ENCODE measurements at places on chromosomes 2 and 18.

GRCh38 chr2:21022792-21023367, 21.0 kb downstream of the APOB start:
- DNase-seq: no peak

- DNase-seq: no peak
Observed at GRCh38 chr2:7952046-7952745, 729.7 kb upstream of the ID2 start.

DNA sequence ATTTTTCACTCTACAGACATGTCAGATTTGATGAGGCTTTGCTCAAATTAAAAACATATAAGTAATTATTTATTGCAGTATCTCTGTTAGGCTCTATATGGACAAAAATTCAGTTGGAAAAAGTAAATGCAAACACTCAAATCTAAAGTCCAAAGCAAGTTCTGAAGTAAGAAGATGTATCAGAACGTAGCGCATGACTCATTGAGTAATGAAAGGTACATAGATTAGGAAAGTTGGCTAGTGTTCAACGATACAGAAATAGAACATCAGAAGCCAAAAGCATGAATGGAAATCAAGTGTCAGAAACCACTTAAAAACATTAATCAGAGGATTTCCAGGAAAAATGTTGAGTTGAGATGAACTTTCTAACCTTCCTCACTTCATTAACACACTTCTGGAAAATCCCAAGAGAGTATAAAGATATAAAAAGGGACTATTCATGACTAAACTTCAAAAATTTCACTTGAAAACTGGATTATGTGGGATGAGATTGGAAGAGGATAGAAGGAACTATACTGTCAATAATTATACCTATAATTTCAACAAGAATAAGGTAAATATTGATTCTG, 494.1 kb downstream of the LRRTM4 start:
- DNase-seq: no peak

DNA sequence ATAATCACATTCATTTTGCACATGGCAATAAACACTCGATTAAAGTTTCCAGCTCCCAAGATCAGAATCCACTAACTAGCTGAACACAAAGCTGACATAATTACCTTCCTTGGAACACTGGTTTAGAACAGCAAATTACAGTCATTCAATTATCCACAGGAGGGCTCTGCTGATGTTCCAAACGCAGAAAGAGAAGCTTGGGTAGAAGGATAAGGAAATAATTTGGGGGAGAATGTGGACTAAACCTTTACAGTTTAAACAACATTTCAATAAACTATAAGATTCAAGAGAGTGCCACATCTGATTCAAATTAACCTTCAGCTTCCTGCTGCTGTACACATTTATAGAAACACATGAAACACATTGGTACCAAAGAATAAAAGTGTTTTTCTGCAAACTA, 67.8 kb upstream of the ARL4C start:
- peak; percentile 75 for DNase-seq

GRCh38 chr2:125330133-125330532, 1305.0 kb downstream of the CNTNAP5 start:
- no peak for DNase-seq

DNA sequence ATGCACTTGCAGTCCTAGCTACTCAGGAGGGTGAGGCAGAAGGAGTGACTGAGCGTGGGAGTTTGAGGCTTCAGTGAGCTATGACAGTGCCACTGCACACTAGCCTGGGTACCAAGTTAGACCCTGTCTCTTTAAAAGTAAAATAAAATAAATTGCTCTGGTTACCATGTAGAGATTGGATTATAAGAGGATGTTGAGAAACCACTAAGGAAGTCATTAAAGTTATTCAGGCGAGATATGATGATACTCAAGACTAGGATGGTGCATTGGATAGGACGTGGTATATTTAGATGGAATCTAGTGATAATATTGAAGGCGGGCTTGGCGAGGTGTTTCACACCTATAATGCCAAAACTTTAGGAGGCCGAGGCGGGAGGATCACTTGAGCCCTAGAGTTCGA, 50.6 kb downstream of the BMPR2 start:
- no peak for DNase-seq

GRCh38 chr2:209771474-209772289, at the start of gene UNC80:
TSS of gene UNC80 (plus strand) at chr2:209771832. CDS start at chr2:209772073, 241 bp downstream.
- DNase-seq: no peak

GRCh38 chr2:188292348-188293239, 920 bp downstream of the GULP1 start:
- DNase-seq: no peak

DNA sequence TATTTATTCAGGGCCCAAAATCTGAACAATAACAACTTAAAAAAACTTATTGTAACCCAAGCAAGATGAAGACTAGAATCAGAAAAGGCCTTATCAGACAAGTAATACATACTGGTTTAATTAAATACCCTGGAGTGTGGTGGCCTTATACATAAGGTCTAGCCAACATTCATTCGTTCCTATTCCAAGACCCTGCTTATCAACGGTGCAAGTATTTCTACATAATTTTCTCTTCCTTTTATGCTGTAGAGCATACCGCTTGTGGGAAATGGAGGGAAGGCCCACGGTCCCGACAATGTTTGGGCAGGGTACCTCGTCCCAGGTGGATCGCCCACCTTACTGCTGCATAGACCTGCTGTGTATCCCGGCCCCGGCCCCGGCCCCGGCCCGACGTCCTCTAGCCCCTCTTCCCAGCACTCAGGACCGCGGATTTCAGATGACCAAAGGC, 708 bp downstream of the ZNF24 start:
- DNase-seq: no peak

DNA sequence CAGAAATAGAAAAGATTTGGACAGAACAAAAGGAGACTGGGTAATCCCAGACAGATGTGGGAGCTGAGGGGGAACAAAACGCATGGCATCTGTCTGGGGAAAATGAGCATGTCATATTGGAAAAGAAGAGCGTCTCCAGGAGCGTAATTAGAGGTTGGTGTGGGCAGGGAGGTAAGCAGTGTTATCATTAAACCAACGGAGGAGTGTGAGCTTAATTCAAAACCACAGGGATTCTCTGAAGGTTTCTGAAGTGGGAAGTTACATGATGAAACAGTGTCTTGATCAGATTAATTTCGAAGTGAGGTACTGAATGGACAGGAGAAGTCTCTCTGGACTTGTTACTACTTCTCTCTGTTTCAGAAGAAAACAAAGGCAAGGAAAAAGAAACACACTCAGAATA, 53.3 kb downstream of the DTNB start:
- DNase-seq: no peak

DNA sequence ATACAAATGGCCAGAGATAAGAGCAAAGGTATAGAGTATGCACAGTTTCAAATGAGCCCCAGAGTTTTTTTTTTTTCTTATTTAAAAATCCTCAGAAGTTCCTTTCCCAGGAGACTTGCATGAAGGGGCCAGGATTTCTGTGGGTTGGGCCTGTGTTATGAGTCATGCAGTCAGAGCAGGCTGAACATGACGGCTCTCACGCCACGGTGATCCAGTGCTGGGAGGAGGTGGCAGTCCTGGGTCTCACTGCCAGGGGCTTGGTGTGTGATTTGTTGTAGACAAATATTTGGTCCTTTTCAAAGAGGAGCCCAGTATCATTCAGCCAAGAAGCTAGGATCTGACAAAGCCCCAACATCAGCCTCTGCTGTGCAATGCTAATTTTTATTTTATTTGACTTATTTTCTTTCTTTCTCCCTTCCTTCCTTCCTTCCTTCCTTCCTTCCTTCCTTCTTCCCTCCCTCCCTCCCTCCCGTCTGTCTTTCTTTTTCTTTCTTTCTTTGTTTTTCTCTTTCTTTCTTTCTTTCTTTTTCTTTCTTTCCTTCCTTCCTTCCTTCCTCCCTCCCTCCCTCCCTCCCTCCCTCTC, 10.4 kb upstream of the KCNE4 start:
- DNase-seq: no peak

DNA sequence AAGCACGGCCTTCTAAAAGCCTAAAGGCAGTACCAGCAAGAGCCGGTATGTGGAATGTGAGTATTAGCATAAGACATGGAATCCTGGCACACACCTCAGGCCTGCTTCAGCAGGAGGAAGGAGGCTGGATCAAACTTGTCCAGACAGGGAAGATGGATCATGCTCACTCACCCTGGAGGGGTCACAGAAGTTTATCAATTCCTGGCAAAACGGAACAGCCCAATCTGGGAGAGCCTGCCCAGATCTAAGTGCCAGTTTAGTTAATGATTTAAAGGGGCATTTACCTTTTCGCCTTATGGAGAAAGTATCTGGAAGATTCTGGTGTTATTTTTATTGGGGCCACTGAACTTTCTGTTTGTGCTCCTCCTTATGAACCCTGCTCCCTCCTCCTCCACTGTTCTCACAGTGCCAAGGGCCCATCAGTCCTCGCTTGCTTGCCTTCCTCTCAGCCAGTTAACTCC, 58.3 kb upstream of the NFE2L2 start:
- no peak for DNase-seq

- no peak for DNase-seq
Observed at GRCh38 chr2:28423856-28424605, 31.4 kb downstream of the FOSL2 start.

DNA sequence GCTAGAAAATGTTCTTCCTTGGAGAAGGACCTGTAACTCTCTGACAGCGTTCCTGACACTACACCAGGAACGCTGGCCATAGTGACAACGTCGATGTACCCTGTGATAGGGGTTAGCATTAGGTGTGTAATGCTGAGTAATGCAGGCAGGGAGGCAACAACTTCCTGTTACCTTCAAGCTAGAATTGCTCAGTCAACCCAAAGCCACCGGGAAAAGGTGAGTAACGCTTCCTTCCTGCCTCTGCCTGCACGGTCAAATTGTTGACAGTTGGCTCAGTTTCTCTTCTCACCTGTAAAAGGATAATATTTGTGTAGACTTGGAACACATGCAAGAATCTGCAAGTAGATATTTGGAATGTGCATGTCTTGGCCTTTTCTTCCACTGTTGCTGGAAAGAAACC, 12.7 kb downstream of the FAM110C start:
- DNase-seq: no peak

DNA sequence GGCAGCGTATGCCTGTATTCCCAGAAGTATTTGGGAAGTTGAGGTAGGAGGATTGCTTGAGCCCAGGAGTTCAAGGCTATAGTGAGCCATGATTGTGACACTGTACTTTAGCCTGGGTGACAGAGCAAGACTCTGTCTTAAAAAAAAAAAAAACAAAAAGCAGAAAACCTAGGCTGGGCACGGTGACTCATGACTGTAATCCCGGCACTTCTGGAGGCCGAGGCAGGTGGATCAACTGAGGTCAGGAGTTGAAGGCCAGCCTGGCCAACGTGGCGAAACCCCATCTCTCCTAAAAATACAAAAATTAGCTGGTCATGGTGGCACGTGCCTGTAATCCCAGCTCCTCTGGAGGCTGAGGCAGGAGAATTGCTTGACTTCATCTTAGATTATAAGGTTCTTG, 46.4 kb downstream of the MTA3 start:
- no peak for DNase-seq

DNA sequence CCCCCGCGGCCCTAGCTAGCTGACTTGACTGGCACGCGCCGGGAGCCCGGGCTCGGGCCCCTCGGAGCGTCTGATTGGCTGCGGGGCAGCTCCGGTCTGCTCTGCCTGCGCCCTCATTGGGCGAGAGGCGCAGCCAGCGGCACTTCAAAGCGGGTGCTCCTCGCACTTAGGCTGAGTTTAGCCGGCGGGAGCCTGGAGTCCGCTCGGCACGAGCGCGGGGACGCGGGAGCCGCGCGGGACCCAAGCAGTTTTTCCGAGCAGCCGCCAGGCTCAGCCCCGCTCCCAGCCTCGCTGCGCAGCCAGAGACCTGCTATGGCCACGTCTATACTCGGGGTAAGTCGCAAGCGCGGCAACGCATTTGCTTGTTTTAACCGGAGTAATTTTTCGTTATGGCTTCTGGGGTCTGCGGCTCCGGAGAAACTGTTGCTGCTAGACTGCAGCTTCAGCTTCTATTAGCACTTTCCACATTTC, at the start of gene SP9:
Gene SP9, plus strand, starts transcription at position 174 of the 471 bp plus-strand sequence. Its CDS starts 139 bp downstream, at position 313.
- DNase-seq: no peak

DNA sequence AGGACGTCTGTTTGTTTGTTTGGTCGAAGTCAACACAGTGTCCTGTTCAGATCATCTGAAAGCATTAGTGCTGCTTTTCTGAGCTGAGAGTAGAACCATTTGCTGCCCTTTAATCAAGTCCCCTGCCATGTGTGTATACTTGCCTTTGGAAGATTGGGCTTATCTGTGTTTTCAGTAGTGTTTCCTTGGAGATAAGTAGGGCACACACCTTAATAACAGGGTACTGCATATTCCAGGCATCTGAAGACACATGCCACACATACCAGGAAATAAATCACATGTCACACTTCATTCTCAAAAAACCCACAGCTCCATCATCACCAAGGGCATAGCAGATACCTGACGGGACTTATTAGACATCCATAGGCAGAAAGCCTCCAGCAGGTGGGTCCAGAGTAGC, 157.4 kb downstream of the SOX11 start:
- DNase-seq: no peak

DNA sequence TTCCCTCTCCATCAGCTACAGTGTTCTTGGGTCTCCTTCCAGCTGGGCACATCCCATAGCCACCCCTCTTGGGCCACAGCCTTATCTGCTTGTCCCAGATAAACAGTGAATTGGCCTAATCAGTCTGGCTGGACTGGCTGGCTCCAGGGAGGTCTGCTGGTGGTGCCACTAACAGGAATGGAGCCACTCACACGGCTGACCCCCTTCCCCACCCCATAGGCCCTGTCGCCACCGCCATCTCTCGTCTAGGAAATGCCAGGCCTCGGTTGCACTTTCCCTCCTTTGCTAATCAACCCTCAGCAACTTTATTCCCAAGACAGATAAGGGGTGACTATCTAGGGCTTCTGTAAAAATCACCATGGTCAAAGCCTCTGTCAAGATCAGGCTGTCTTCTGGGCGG, 23.0 kb upstream of the TNP1 start:
- no peak for DNase-seq

GRCh38 chr18:7946734-7947377, 379.7 kb downstream of the PTPRM start:
- DNase-seq: no peak

- no peak for DNase-seq
Observed at GRCh38 chr2:148533004-148533403, 111.5 kb upstream of the EPC2 start.

DNA sequence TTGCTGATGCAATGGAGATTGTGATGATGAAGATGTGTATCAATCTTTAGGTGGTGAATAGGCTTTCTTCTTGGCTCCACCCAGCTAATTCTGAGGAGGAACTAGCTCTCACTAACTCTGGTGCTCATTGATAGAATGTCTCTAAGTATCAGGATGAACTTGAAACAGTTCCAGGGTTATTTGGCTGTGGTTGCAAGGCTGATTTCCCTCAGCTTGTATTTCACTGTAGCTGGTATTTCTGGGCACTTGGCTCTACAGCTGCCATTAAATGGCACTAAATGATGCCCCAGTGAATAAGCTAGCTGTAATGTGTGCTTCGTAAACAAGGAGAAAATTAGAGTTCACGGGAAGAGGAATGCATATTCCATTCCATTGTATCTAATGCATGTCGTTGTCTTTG, 241.2 kb downstream of the RPIA start:
- no peak for DNase-seq

GRCh38 chr18:36392164-36392978, 94.9 kb downstream of the FHOD3 start:
- no peak for DNase-seq

GRCh38 chr18:3457261-3457724, 7.3 kb downstream of the TGIF1 start:
- no peak for DNase-seq

- no peak for DNase-seq
Observed at GRCh38 chr18:22521026-22521707, 103.5 kb upstream of the CTAGE1 start.

- no peak for DNase-seq
Observed at GRCh38 chr2:152587187-152587947, 129.9 kb downstream of the PRPF40A start.
